Activated CD4-positive, alpha-beta T cell treated with anti-CD3 and anti-CD28 coated beads, Interleukin-2, amount 50 U/mL, for 1 hour (primary cell): ENCODE measurements at places on chromosomes 3 and 15.

GRCh38 chr15:42921342-42921731, 759 bp upstream of the TTBK2 start:
- DNase-seq: peak; percentile 36

- no peak for DNase-seq
These were observed 100.2 kb upstream of the AKAP13 start for GRCh38 chr15:85280203-85280602.

GRCh38 chr3:194620196-194620595, 13.0 kb downstream of the TMEM44 start:
- no peak for DNase-seq

- no peak for DNase-seq
These were observed 11.9 kb downstream of the ZNF660 start for GRCh38 chr3:44596621-44597020.

DNA sequence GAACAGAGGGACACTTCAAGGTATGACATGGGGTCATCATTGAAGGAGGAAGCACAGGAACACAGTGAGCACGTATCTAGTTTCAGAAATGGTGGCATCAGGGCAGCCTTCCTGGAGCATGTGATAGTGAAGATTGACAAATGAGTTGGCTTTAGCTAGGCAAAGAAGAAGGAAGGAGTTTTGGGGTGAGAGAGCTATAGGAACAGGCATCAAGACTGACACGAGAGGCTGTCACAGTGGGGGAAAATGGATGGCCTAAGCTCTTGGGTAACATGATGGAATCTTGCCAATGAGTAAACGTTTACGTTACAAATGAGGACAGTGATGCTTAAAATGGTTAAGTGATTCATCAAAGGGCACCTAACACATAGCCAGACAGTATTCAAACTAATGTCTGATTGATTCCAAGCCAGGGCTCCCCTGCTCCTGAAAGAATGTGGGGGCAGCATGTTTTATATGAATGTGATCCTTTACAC, 23.1 kb upstream of the GPR171 start:
- no peak for DNase-seq

DNA sequence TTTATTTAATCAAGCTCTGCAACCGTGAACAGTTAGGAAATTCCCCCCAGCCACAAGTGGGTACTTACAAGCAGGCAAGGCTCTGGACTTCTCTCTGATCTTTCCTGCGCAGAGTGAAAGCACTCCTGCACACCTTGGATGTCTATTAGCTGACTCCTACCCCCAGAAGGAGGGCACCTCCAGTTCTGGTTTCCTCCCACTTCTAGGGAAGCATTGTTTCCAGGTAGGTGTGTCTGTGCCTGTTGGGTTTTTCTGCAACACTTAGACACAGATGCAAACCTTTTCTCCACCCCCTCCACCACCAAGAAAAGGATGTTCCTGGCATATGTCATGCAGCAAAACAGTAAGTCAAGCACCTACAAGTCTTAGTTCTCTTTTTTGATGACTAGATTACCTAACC, at the start of gene ZBED2:
Gene ZBED2 (minus strand): TSS at position 115 of the 400 bp plus-strand sequence. CDS start 1,145 bp downstream, outside the sequence.
- no peak for DNase-seq

GRCh38 chr15:31050953-31051352, 50.6 kb downstream of the TRPM1 start:
- no peak for DNase-seq

- DNase-seq: no peak
These were observed 101.6 kb downstream of the SLC25A26 start for GRCh38 chr3:66322436-66322835.

GRCh38 chr3:79994397-79994796, 226.6 kb upstream of the ROBO1 start:
- DNase-seq: no peak
